ENCODE measurements at places on chromosomes 6 and 20. TPM values are rescaled to one million over a fixed set of nuclear protein-coding genes. Genes with fewer than 3 reads are reported as not detected.

PRND gene
- total RNA-seq: not detected

SMPDL3A gene
- total RNA-seq: 8.2 TPM

RHAG gene
- total RNA-seq: not detected

TMEM74B gene
- total RNA-seq: 0.65 TPM

SLC17A3 gene
- not detected for total RNA-seq

PAK5 gene
- not detected for total RNA-seq

RCAN2 gene
- total RNA-seq: 3.7 TPM

LRRN4 gene
- total RNA-seq: not detected

OR12D3 gene
- total RNA-seq: not detected

MOG gene
- total RNA-seq: not detected

MAS1 gene
- total RNA-seq: not detected

SFTA2 gene
- total RNA-seq: not detected

DNA sequence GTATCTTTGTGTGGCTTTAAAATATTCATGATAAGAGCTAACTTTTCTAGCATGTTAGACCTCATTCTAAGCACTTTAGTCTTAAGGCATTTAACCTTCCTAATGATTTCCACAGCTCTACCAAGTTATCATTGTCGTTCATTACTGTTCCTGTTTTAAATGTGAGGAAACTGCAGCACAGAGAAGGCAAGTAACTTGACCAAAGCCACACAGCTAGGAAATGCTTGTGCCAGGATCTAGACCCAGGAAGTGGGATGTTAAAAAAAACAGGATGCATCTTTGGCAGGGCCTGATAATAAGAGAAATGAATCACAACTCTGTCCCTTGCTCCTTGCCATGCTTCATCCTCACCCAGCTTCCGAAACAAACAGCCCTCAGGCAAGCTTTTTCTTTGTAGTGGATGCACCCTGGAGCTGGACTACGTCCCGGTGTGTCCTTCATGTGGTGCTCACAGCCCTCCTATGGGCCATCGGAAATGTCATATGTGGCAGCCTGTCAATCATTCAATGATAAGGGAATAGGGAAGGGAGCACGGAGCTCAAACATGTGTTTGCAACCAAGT lies 196.9 kb upstream of the RREB1 start:
- H3K4me1 ChIP-seq: peaks cover 5% of the 10 kb centered on the region
- DNase-seq: no peak
- H3K27ac ChIP-seq: no peak overlapping the region
- no peaks in the 10 kb centered on the region for H3K36me3 ChIP-seq

- no peak for DNase-seq
- H3K27me3 ChIP-seq: no peaks in the 10 kb centered on the region
- H3K27ac ChIP-seq: no peak overlapping the region
Measured at GRCh38 chr6:107267006-107267405, 151.7 kb upstream of the BEND3 start.

GRCh38 chr6:86215323-86215722 lies 572.6 kb upstream of the SYNCRIP start:
- no peaks in the 10 kb centered on the region for H3K36me3 ChIP-seq
- no peaks in the 10 kb centered on the region for H3K4me1 ChIP-seq
- no peaks in the 10 kb centered on the region for H3K27me3 ChIP-seq
- DNase-seq: no peak
- no peak overlapping the region for H3K27ac ChIP-seq
- H3K4me3 ChIP-seq: no peak overlapping the region

DNA sequence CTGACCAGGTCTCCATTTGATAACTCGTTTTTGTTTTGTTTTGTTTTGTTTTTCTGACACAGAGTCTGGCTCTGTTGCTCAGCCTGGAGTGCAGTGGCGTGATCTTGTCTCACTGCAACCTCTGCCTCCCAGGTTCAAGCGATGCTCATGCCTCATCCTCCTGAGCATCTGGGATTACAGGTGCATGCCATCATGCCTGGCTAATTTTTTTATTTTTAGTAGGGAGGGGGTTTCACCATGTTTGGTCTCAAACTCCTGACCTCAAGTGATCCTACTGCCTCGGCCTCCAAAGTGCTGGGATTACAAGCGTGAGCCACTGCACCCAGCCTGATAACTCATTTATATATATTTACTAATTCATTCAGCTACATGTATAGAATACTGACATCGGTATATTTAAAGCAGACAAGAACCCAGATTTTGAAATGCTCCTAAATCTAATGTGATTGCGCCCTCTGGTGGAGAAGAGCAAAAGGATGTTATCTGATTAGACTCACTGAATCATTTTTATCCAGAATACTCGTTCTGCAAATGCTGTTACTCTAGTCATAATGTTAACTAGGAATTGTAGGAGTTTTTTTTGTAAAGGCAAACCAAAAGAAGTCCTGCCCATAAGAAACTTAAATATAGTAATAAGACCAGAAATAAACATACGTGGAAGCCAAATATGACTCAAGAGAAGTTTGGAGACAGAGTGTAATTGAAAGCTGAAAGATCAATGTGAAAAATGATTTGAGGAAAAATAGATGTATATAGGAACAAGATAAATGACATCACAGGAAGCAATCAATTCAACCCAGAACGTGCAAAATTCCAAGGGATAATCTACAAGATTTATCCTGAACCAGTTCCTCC lies 5.3 kb upstream of the COL12A1 start:
- H3K4me3 ChIP-seq: no peak overlapping the region
- H3K27me3 ChIP-seq: no peaks in the 10 kb centered on the region
- DNase-seq: no peak
- H3K36me3 ChIP-seq: no peaks in the 10 kb centered on the region

DNA sequence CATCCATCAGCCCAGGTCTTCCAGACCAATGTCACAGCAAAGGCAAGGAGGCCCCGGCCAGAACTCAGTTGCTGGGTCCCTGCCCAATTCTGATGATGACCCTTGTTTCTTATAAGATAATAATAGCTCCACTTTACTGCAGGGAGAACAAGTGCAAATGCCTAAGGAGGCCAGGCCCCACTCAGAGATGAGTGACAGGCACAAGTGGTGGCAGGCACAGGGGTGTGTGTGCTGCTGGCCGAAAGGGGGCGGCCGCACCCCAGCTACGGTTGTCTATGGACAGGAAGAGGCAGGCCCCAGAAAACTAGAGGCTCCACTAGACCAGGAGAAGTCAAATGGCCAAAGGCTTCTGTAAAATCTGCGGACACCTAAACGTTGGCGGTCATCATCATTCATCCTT lies 28.6 kb downstream of the GNAS-AS1 start:
- H3K36me3 ChIP-seq: peaks cover 2% of the 10 kb centered on the region
- H3K4me3 ChIP-seq: no peak overlapping the region
- DNase-seq: peak; percentile 42
- H3K27me3 ChIP-seq: no peaks in the 10 kb centered on the region

GRCh38 chr6:117463762-117464665 lies 18.5 kb upstream of the DCBLD1 start:
- H3K36me3 ChIP-seq: no peaks in the 10 kb centered on the region
- DNase-seq: no peak
- H3K27me3 ChIP-seq: no peaks in the 10 kb centered on the region
- peaks cover 33% of the 10 kb centered on the region for H3K4me1 ChIP-seq
- no peak overlapping the region for H3K4me3 ChIP-seq

DNA sequence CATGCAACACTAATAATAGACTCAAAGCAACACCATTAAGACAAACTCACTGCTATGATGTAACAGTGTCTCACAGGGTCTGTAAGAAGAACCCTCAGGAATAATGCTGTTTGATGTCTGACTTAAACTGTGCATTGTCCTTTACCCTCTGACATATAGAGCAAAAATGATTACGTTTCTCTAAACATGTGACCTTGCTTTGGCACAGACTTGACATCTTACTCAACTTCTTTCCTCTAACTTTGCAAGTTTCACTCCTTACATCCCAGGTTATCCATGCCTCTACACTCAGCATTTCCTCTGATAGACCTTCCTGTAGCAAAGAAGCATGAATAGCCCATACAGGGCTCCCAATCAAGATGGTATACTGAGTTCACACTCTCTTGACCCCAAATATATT lies 252.7 kb downstream of the UST start:
- H3K27ac ChIP-seq: peak overlapping the region; percentile 86
- H3K4me1 ChIP-seq: peaks cover 51% of the 10 kb centered on the region
- peaks cover 10% of the 10 kb centered on the region for H3K36me3 ChIP-seq
- H3K27me3 ChIP-seq: no peaks in the 10 kb centered on the region
- no peak for DNase-seq

- H3K36me3 ChIP-seq: no peaks in the 10 kb centered on the region
- H3K27ac ChIP-seq: no peak overlapping the region
- no peak overlapping the region for H3K4me3 ChIP-seq
- H3K27me3 ChIP-seq: peaks cover 20% of the 10 kb centered on the region
Measured at GRCh38 chr20:43938932-43939761, 24.5 kb downstream of the TOX2 start.

DNA sequence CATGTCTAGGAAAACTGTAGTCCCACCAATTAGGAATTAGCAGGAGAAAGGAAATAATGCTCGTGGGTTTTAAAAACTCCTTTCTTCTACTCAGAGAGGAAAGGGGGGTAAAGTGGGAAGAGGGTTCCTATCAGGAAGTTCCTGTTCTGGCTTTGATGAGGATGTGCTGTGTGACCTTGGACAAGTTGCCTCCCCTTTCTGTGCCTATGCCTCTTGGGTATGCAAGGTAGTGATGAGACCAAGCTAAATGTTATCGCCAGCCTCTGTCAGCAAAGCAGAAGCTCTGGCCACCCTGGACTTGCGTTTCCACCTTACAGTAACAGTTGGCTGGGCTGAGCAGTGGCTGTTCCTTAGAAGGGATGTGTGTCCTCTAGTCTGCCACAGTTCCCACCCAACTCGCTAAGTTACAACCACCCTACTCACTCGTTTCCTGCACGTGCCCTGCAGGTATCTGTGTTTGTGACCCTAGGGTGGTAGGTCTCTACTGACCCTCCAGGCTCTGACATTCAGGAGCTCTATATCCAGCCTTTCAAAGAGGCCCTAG lies 110.0 kb downstream of the PREX1 start:
- H3K27me3 ChIP-seq: no peaks in the 10 kb centered on the region
- DNase-seq: no peak
- H3K36me3 ChIP-seq: peaks cover 2% of the 10 kb centered on the region
- H3K27ac ChIP-seq: no peak overlapping the region
- H3K4me3 ChIP-seq: no peak overlapping the region

DNA sequence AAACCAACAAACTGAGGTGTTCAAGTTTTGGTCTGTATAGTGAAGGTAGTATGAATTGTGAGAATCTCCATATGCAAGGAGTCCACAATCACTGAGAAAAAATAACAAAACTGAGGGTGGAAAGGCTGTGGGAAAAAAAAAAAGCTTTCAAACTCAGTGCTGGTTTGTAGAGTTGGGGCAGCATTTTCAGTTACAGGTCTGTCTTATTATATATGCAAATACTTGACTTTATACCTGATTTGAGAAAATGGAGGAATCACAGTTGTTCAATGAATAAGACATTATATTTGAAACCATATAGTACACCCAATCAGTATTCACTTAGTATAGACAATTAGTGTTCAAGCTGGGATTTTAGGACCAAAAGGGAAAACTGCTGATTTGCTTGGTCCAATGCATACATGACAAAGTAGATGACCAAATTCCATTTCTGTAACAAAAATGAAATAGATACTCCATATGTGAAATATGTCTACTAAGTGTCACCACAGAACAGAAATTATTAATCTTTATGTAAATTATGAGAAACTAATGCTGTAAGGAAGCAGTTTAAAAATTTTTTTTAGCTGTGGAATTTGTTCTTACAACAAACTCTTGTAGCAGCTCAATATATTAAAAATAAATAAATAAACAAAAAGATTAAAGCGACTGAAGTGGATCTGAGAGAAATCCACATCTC lies 187.7 kb downstream of the ASCC3 start:
- peaks cover 6% of the 10 kb centered on the region for H3K4me1 ChIP-seq
- H3K27ac ChIP-seq: no peak overlapping the region
- no peak for DNase-seq

DNA sequence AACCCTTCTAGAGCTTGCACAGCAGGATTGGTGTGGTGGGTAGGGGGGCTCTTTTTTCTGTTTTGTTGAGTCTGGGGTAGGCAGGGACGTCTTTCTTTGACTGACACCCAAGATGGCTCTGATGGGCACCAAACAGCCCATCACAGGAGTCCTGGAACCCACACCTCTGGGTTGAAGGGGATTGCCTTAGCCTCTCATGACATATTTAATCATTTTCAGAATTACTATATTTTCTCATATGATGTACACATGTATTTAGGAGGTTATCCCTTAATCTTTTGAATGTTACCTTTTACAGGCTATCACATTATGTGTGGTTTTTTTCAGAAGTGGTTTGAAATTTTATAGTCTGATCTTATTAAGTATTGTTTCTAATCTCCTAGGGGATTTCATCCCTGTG lies 64.6 kb downstream of the RPP40 start:
- no peaks in the 10 kb centered on the region for H3K27me3 ChIP-seq
- H3K36me3 ChIP-seq: peaks cover 5% of the 10 kb centered on the region
- no peak for DNase-seq
- H3K4me1 ChIP-seq: peaks cover 43% of the 10 kb centered on the region
- no peak overlapping the region for H3K27ac ChIP-seq

DNA sequence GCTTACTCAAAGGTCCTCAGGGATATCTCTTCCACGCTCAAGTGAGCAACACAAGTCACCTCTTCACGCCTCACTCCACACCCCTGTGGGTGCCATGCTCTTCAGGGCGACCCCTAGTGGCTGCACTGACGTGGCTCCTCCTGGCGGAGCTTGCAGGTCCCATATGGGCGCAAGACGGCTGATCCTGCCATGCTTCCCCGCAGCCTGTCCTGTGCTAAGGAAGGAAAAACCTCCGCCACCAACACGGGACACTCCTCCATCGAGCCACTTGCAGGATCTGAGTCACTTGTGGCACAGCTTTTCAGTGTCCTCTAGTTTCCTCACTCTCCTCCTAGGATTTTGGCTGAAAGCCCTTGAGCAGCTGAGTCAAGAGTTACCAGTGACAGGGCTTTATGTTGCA lies 90.7 kb downstream of the KHDC1L start:
- peak; percentile 77 for DNase-seq
- no peak overlapping the region for H3K4me3 ChIP-seq
- peaks cover 2% of the 10 kb centered on the region for H3K36me3 ChIP-seq
- peaks cover 4% of the 10 kb centered on the region for H3K27me3 ChIP-seq
- peak overlapping the region; percentile 17 for H3K27ac ChIP-seq
- peaks cover 7% of the 10 kb centered on the region for H3K4me1 ChIP-seq

- no peaks in the 10 kb centered on the region for H3K36me3 ChIP-seq
- peaks cover 19% of the 10 kb centered on the region for H3K4me1 ChIP-seq
- no peak for DNase-seq
- H3K27me3 ChIP-seq: no peaks in the 10 kb centered on the region
- H3K4me3 ChIP-seq: peak overlapping the region; percentile 95
Measured at GRCh38 chr6:70413992-70414494, 735 bp downstream of the FAM135A start.

DNA sequence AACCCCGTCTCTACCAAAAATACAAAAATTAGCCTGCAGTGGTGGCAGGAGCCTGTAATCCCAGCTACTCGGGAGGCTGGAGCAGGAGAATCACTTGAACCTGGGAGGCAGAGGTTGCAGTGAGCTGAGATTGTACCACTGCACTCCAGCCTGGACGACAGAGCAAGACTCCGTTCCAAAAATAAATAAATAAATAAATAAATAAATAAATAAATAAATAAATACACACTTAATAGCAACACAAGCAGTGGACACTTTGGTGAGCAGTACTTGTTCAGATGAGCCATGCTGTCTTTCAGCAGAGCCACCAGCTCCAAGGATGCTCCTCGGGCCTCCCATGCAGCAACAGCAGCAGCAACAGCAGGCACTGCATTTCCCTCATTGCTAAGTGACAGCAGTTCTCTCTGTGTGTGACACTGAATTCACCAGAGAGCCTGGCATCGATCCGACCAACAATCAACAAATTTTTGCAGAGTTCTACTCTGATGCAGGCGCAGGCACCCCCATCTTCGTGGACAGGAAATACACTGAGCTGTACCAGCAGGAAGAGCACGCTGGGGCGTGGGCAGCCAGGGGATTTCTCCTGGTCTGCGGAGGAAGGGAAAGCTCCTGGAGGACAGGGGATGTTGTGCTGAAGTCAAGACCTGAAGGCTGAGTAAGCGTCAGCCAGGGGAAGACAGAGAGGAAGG lies 54.0 kb upstream of the SNX9 start:
- H3K36me3 ChIP-seq: no peaks in the 10 kb centered on the region
- no peak for DNase-seq
- H3K4me1 ChIP-seq: peaks cover 52% of the 10 kb centered on the region
- no peak overlapping the region for H3K27ac ChIP-seq
